ENCODE measurements at places on chromosomes 3 and 15.

- DNase-seq: no peak
Observed at GRCh38 chr15:64425221-64425620, 35.2 kb upstream of the ZNF609 start.

GRCh38 chr15:101528917-101529299 lies 39.4 kb upstream of the PCSK6 start:
- DNase-seq: no peak

DNA sequence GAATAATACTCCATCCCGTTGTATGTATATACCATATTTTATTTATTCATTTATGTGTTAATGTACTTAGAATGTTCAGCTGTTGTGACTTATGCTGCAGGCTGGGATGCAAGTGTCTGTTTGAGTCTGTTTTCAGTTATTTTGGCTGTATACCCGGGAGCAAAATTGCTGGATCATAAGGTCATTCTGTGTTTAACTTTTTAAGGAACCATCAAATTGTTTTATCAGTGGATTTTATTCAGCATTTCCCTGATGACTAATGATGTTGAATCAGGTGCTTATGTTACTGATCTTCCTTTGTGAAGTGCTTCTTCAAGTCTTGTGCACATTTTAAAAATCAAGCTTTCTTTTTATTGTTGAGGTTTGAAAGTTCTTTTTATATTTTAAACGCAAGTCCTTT lies 118.1 kb downstream of the SLC25A26 start:
- DNase-seq: no peak

- peak; percentile 34 for DNase-seq
Observed at GRCh38 chr15:45378149-45378912, at the start of gene GATM. GATM (minus strand) TSS chr15:45378544; CDS start chr15:45378453, 91 bp downstream.

GRCh38 chr15:27769652-27770051 lies 329.5 kb downstream of the OCA2 start:
- DNase-seq: no peak

All from CD4-positive, alpha-beta T cell treated with Interferon gamma for 1 hour (primary cell).